ENCODE measurements at places on chromosomes 5 and 9. TPM values are rescaled to one million over a fixed set of nuclear protein-coding genes. Genes with fewer than 3 reads are reported as not detected.

GRCh38 chr9:134437403-134438194 is 111.3 kb downstream of the RXRA start:
- DNase-seq = no peak
- H3K4me3 ChIP-seq = no peak overlapping the region
- H3K27ac ChIP-seq = peak overlapping the region; percentile 96
- no peaks in the 10 kb centered on the region for H3K27me3 ChIP-seq
- peaks cover 43% of the 10 kb centered on the region for H3K4me1 ChIP-seq

- no peaks in the 10 kb centered on the region for H3K4me1 ChIP-seq
- H3K4me3 ChIP-seq = no peak overlapping the region
- H3K27me3 ChIP-seq = no peaks in the 10 kb centered on the region
Observed at GRCh38 chr5:132639706-132640130, 18.3 kb upstream of the IL13 start.

DNA sequence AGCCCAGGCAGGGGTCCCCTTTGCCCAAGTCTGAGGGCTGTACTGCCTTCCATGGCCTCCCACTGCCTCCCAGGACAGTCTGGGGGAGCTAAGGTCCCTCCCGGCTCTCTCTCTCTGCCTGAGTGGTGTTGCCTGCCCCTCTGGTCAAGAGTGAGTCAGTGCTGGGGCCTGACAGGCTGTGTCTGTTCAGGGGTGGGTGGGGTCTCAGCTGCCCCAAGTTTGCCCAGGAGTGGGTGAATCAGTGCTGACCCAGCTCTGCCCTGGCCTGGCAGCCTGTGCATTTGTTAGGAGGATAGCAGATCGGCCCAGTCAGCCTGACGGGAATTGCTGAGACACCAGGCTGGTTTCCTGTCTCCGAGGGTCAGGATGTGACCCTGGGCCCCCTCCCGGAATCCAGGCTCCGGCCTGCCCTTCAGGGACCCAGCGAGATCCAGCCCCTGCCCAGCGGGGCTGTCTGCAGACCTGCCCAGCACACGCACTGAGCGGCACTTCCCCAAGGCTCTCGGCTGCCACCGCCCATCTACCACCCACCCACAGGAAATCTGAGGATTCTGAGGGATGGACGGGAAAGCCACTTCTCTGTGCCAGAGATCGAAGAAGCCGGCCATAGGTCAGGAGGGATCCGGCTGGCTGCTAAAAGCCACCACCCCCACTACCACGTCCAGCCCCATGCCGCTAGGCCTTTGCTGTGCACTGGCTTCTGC is 15.9 kb downstream of the ENG start:
- H3K27me3 ChIP-seq = no peaks in the 10 kb centered on the region
- peak overlapping the region; percentile 26 for H3K27ac ChIP-seq
- DNase-seq = no peak
- no peaks in the 10 kb centered on the region for H3K36me3 ChIP-seq
- no peaks in the 10 kb centered on the region for H3K4me1 ChIP-seq

DNA sequence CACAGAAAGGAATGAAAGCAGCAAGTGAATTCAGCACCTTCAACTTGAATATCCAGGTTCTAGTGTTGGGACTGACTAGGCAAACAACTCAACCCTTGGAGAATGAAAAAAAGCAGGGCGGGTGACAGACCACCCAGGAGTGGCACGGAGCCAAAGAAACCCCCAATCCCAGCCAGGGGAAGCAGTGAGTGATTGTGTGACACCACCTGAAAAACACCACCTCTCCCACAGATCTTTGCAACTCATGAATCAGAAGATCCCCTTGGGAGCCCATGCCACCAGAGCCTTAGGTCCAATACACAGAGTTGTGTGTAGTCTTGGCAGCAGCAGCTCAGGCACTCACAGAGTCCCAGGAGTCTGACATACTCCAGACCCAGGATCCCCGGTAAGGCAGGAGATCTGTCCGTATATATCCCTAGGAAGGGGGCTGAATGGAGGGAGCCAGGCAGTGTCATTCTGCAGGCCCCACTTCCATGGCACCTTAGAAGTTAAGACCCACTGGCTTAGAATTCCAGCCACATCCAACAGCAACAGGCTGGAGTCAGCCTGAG is 22.1 kb upstream of the ROR2 start:
- DNase-seq = no peak
- no peak overlapping the region for H3K4me3 ChIP-seq
- H3K27ac ChIP-seq = no peak overlapping the region

GRCh38 chr9:89770531-89771174 is 165.8 kb downstream of the GADD45G start:
- H3K4me1 ChIP-seq = no peaks in the 10 kb centered on the region
- no peak overlapping the region for H3K27ac ChIP-seq
- H3K27me3 ChIP-seq = no peaks in the 10 kb centered on the region

GRCh38 chr5:8913522-8913921 is 632.4 kb downstream of the SEMA5A start:
- no peaks in the 10 kb centered on the region for H3K4me1 ChIP-seq
- H3K36me3 ChIP-seq = no peaks in the 10 kb centered on the region
- no peak overlapping the region for H3K4me3 ChIP-seq

DNA sequence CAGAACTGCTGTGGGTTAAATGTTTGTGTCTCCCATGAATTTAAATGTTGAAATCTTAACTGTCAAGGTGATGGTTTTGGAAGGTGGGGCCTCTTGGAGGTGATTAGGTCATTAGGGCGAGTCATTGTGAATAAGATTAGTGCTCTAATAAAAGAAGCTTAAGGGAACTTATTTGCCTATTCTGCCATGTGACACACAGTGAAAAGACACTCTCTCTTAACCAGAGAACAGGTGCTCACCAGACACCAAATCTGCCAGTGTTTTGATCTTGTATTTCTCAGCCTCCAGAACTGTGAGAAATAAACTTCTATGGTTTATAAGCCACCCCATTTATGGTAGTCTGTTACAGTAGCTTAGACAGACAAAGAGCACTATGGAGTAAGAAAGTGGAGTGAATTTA is 117.9 kb upstream of the SV2C start:
- no peaks in the 10 kb centered on the region for H3K27me3 ChIP-seq
- H3K36me3 ChIP-seq = no peaks in the 10 kb centered on the region
- no peaks in the 10 kb centered on the region for H3K4me1 ChIP-seq
- no peak for DNase-seq

DNA sequence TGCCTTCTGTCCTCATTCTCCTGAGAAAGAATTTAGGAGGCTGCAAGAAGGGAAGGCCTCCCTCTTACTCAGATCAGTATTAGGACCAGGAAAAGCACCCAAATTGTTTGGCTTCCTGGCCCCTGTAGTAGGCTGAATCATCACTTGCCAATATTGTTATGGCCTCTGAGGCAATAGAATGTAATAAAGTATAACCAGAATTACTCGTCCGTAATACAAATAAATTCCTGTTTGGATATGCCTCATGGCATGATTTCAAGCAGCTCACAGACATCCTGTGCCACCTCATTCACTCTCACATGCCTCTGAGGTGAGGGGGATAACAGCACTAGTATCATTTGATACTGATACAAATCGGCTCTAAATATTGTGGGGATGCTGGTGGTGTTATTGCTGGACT is 427.3 kb downstream of the ISL1 start:
- H3K27me3 ChIP-seq = no peaks in the 10 kb centered on the region
- no peaks in the 10 kb centered on the region for H3K36me3 ChIP-seq
- DNase-seq = peak; percentile 37

DNA sequence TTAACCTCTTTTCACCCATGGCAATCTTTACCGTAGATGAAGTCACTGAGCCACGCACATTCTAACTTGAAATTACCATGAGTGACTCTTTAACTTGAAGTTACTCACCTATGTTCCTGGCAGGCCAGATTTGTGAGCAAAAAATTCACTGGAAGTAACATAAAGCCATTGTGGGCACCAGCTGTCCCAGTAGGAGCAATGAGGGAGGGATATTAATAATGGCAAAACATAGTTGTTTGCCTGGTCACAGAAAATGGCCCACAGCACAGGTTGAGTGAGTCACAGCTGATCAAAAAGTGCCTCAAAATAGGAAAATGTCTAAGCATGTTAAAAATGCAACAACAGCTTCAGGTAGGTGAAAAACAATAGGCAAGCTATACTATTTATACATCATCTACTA is 146.6 kb downstream of the EFNA5 start:
- no peaks in the 10 kb centered on the region for H3K4me1 ChIP-seq
- DNase-seq = no peak
- H3K27me3 ChIP-seq = no peaks in the 10 kb centered on the region
- H3K4me3 ChIP-seq = no peak overlapping the region
- no peaks in the 10 kb centered on the region for H3K36me3 ChIP-seq

- no peak overlapping the region for H3K27ac ChIP-seq
- no peak overlapping the region for H3K4me3 ChIP-seq
- no peaks in the 10 kb centered on the region for H3K4me1 ChIP-seq
- no peak for DNase-seq
Observed at GRCh38 chr5:67427850-67428298, 231.3 kb upstream of the CD180 start.

GRCh38 chr9:34457266-34458012 is 931 bp downstream of the FAM219A start:
- peak overlapping the region; percentile 71 for H3K4me3 ChIP-seq
- no peaks in the 10 kb centered on the region for H3K36me3 ChIP-seq
- no peaks in the 10 kb centered on the region for H3K27me3 ChIP-seq
- peak; percentile 53 for DNase-seq
- peak overlapping the region; percentile 61 for H3K27ac ChIP-seq

Gene ALDOB
- total RNA-seq = not detected

Gene ZDHHC21
- 11.6 TPM for total RNA-seq

Gene ENG
- 24.3 TPM for total RNA-seq

Gene TMEM174
- total RNA-seq = not detected

Gene PCSK1
- 0.14 TPM for total RNA-seq

Data from prostate gland (tissue), 2 donors.